ENCODE measurements at places on chromosomes 7 and 10.
A peak's percentile ranks its signal among the peaks of the same experiment; 100 is the strongest.

DNA sequence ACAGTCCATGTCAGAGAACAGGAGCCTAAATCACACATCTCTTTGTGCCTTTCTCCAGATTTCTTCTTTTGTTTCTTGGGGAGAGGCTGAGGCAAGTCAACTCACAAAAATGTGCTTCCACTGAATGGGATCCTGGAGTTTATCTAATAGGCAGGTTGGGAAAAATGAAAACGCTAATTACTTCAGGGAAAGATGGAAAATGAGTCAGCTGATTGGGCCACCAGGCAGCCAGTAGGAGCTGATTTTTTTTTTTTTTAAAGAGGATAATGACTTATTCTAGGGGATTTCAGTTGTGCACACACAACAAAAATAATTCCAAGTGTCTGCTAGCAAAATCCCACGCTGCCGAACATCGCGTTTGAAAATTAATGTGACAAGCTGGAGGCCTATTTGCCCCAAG lies 412.8 kb upstream of the ZMIZ1 start:
- no peak for DNase-seq

- no peak for DNase-seq
These were observed 50.2 kb upstream of the BAMBI start for GRCh38 chr10:28627102-28627501.

DNA sequence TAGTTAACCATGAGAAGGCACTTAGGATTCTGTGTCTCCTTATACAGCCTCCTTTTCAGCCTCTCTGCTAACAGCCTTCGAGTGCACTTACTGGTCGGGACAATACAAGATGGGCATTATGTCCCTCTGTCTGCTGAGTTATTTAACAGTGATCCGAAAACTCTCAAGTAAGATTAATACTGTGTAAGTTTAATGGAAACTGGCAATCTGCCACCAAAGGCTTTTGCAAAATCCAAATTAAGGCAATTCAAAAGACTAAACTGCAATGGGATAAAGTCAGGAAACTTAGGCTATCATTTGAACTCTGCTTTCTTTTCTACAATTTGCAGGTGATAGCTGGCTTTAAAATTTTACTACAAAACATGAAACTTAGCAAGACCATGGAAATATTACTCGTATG lies 477.8 kb downstream of the TFEC start:
- DNase-seq: no peak

GRCh38 chr7:32525839-32526238 lies 30.6 kb downstream of the AVL9 start:
- no peak for DNase-seq

- DNase-seq: peak; percentile 74
These were observed 538.7 kb downstream of the DNAJB6 start for GRCh38 chr7:157875230-157876179.

GRCh38 chr7:44379366-44380188 lies 54.2 kb upstream of the CAMK2B start:
- DNase-seq: no peak

- no peak for DNase-seq
These were observed 382.4 kb downstream of the BBS9 start for GRCh38 chr7:33511778-33512177.

- no peak for DNase-seq
These were observed 38.3 kb downstream of the JAKMIP3 start for GRCh38 chr10:132104062-132104461.

DNA sequence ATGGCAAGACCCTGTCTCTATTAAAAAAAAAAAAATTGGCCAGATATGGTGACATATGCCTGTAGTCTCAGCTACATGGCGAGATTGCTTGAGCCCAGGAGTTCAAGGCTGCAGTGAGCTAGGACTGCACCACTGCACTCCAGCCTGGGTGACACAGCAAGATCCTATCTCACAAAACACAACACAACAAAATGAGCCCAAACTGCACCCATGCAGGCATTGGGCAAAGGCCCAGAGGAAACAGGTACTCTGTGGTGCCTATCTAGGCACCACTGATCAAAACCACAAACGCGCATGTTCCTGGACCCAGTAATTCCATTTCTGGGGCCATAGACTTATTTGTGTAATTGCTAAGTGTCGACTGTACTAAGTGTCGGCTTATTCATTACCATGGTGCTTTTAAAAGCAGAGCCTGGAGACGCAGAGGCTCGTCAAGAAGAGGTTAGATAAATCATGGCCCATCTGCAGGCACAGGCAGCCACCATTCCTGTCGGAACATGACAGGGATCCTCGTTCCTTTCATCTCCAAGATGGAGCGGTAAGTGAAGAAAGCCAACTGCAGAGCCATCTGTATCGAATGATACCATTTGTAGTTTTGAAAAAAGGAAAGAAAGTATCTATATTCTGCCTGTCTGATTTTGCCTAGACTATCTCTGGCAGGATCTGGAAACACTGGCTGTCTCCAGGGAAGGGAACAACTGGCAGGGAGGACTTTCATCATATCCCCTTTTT lies 160.4 kb upstream of the RHEB start:
- no peak for DNase-seq

Measured in CD4-positive, alpha-beta T cell treated with Interleukin-17A for 4 hours (primary cell).